AML-193 (cell line): ENCODE measurements at places on chromosomes 7 and 10.

DNA sequence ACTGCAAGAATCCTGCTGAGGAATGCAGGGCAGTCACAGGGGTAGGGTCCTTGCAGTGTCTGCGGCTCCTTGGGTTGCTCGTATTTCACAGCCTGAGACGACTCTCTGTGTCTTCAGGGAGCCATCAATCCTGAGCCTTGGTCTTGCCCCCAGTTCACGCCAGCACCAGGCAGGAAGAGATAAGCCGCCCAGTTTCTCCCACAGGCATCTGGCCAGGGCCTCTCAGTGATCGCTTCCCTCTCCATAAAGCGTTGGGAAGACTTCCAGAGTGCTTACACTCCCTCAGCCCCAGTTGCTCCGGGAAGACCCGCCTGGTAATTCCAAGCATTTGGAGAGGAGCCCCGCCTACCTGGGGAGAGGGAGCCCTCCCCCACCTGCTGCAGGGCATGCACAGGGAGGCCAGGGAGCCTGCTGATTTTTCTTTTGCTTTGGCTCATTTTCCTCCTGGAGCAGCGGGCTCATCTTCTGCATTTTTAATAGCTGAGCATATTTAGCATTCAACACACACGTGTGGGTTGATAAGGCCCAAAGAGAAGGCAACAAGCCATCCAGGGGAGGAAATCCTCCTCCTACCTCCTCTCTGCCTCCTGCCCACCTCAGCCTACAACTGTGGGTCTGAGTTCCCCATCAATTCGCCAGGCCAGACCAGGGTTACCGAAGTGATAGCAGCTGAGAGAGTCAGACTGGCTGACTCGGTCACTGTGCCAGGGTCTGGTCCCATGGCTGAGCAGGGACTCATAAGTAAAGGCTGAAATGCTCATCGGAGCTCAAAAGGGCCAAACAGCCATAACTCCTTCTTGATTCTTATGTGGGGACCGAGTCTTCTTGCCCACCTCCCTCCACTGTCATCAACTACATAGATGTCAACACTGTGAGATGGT is 74.4 kb upstream of the EFCAB10 start:
- DNase-seq = no peak

- DNase-seq = no peak
Measured at GRCh38 chr7:149559711-149560110, 62.1 kb upstream of the ZNF746 start.

- DNase-seq = no peak
Measured at GRCh38 chr10:124092860-124093773, at the start of gene CHST15. Gene CHST15 (minus strand): TSS chr10:124093598. CDS start chr10:124046212, 47,386 bp downstream.

GRCh38 chr7:17142831-17143541 is 155.5 kb upstream of the AHR start:
- DNase-seq = peak; percentile 51

DNA sequence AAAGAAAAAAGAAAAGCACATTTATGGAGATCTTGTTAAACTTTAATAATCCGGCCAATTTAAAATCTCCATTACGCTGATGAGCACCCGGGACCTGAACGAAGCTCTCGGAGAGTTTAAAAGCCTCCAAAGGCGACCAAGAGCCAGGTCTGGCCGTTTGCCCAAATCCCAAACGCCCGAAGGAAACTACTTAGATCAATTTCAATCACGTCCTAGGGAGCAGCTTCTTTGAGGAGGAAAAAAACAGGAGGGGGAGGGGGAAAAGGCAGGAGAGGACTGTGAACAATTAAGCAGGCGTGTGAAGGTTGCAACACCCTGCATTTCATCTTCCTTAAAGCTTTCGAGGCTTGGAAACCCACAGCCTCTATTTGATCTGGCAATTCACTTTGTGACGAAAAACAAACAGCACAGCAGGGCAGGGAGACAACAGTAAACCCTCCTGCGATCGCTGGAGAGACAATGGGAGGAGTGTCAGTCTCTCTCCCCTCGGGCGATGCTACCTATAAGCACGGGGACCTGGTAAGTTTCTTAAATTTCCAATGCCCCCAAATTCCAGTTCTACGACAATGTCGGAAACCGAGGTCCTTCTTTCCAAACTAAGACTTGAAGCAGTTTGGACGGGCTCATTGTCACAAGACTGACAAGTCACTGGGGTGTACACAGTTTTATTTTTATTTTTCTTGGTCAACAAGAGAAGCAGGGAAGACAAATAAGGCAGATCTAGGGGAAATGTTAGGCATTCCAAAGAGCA is 1.2 kb downstream of the KLF6 start:
- DNase-seq = peak; percentile 50

- DNase-seq = no peak
Measured at GRCh38 chr10:31170636-31171035, 139.0 kb upstream of the ZNF438 start.

DNA sequence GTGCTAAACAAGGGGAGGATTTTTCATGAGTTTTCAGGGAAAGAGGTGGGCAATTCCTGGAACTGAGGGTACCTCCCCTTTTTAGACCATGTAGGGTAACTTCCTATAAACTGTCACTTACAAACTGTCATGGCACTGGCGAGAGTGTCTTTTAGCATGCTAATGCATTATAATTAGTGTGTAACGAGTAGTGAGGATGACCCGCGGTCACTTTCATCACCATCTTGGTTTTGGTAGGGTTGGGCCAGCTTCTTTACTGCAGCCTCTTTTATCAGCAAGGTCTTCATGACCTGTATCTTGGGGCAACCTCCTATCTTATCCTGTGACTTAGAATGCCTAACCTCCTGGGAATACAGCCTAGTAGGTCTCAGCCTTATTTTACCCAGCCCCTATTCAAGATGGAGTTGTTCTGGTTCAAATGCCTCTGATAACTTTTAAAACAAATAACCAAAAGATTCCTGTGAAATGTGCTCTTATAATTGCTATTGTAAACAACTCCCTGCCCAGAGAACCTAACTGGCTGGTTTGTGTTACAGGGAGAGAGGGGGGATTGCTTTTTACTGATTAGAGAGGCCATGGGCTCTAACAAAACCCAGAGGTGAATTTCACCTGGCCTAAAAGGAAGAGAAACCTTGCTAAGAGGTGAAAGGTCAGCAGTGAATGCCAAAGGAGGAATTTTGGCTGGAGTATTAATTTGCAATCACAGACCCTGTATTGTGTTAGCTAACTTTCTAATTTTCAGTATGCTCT is 64.3 kb downstream of the EEPD1 start:
- DNase-seq = no peak
